ENCODE measurements at places on chromosomes 12 and 14. TPM values are rescaled to one million over a fixed set of nuclear protein-coding genes. Genes with fewer than 3 reads are reported as not detected.

The DBX2 gene
- 0.35 TPM for total RNA-seq

DNA sequence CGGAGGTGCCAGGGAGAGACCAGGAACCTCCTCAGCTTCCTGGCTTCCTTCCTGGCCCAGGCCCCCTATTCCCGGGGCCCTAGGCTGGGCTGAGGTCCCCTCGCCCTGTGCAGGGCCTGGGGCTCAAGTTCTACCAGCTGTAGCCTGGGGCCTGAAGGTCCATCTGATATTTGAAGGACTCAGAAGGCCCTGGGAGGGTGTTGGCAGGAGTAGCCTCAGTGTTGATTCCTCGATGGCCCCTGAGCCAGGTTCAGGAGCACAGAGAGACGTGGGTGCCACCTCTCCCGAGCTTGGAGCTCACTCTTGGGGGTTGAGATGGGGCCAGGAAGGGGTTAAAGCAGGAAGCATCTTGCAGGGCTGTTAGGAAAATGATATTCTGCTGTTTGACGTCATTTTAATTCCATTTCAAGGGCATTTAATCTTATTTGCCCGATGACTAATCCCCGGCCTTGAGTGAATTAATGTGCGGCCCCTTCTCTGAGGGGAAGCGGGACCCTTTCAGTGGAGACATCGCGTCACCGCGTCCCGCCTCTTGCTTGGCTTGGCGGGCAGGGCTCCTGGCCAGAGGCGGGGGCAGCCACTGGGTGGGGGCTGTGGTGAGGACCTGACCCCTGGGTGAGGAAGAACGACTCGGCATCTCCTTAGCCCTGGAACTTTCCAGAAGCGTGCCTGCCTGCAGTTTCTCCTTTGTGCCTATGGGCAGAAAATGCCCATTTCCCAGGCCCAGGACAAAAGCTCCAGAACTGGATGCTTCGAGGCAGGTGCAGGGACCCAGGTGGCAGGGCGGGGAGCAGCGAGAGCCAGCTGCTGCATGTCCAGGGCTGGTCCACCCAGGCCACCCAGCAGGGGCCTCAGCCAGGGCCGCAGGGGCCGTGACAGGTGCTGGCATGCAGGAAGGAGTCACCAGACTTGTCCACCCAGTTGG is 158.3 kb downstream of the KIF26A start:
- no peak overlapping the region for H3K4me3 ChIP-seq
- no peak overlapping the region for H3K27ac ChIP-seq
- H3K27me3 ChIP-seq, result no peaks in the 10 kb centered on the region
- H3K36me3 ChIP-seq, result no peaks in the 10 kb centered on the region
- DNase-seq, result no peak
- no peaks in the 10 kb centered on the region for H3K4me1 ChIP-seq

The PLEK2 gene
- total RNA-seq, result not detected

- no peak overlapping the region for H3K27ac ChIP-seq
- no peak for DNase-seq
- peaks cover 10% of the 10 kb centered on the region for H3K4me1 ChIP-seq
- no peaks in the 10 kb centered on the region for H3K36me3 ChIP-seq
- no peaks in the 10 kb centered on the region for H3K27me3 ChIP-seq
- no peak overlapping the region for H3K4me3 ChIP-seq
Observed at GRCh38 chr14:74906925-74907521, 16.0 kb downstream of the RPS6KL1 start.

- no peak overlapping the region for H3K27ac ChIP-seq
- H3K27me3 ChIP-seq, result no peaks in the 10 kb centered on the region
- no peak for DNase-seq
- H3K4me3 ChIP-seq, result no peak overlapping the region
Observed at GRCh38 chr14:105660816-105661531, 134.6 kb downstream of the TMEM121 start.

The CD4 gene
- total RNA-seq, result 8.4 TPM

The RFLNA gene
- total RNA-seq, result not detected

- no peak overlapping the region for H3K4me3 ChIP-seq
- no peaks in the 10 kb centered on the region for H3K27me3 ChIP-seq
- no peaks in the 10 kb centered on the region for H3K4me1 ChIP-seq
Observed at GRCh38 chr12:79162948-79163347, 298.4 kb downstream of the SYT1 start.

The HSPB8 gene
- total RNA-seq, result 40.0 TPM

Data from uterus (tissue), 4 donors.